ENCODE measurements at places on chromosomes 2 and 18.

DNA sequence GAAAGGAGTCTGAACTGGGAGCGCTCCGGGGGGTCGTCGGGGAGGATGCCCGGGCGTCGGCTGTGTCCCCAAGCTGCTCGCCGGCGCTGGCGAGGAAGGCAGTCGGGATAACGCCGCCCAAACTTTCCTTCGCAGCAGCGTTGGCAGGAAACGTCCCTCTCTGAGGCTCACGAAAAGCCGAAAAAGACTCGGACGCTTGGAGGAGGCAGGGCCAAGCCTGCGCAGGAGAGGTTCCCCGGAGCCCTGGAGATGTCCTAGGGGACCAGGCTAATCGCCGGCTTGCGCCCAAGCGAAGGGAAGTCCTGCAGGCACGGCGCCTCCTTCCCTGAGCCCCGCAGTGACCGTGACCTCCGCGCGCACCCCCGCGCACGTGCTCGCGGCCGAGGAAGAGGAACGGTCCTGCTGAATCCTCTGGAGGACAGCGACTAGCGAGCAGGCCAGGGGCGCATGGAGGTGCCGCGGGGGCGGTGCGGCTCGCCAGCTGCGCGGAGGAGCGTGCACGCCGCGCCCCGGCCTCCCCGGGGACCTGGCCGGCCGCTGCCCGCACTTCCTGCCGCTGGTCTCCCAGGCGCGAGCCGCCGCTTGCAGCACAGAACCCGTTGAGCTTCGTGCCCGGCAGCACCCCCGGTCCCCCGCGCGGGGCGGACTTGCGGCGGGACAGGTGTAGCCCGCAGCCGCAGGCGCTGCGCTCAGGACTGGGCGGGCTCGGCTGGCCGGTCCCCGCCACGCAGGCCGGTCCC, at the start of gene SH3RF3:
Gene SH3RF3 (plus strand): TSS at position 590 of the 740 bp plus-strand sequence.
- DNase-seq = no peak

- DNase-seq = no peak
These were observed 20.3 kb upstream of the RBBP8 start for GRCh38 chr18:22912835-22913234.

DNA sequence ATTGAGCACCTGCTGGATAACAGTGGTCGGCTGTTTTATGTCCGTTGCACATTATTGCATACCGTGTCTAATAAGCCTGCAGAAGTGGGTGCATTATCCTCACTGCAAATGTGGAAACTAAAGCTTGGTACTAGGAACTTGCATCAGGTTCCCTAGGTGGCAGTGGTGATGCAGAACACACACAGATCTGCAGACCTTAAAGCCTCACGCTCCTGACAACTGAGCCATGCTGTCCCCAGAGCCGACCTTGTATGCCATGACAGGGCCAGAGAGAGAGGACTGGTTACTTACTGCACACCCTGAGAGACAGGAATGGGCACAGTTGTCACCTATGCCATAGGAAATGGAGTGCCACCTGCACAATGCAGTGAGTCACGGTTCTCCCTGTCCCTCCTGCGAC, 151.8 kb downstream of the SH3RF3 start:
- no peak for DNase-seq

- no peak for DNase-seq
These were observed 126.4 kb downstream of the TXNL1 start for GRCh38 chr18:56511996-56512395.

DNA sequence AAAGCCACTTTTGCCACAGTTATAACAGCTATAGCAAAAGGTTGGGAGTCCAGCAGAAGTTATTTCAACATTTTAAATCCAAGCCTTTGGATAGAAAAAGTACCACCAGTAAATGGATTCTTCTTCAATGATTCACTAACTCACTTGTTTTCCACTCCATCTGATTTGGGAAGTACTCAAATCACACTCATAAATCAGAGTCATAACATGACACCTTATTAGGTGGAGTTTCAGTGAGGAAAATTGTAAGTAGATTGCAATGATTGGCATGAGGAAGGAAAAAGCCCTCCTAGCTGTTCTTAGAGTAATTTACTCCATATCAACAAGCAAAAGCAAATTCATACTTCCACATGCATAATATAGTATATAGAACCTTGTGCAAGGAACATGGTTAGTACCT, 132.9 kb downstream of the NR4A2 start:
- no peak for DNase-seq

DNA sequence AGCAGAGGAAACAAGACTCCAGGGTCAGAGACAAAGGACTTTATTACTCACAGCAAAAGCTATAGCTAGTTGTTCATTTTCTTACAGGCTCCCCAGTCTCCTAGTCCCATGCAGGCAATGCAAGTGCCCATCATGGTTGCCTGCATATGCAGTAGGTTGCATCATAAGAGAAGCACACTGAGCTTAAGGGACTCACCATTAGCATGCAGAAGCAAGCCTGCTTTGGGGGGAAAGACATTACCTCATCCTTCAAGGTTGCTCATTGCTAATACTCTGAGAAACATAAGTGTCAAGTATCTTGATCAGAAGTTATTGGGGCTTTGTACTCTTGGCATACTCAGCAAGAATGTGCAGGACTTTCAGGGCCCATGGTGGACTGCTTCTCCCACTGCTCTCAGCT, 114.6 kb upstream of the CCDC68 start:
- no peak for DNase-seq

DNA sequence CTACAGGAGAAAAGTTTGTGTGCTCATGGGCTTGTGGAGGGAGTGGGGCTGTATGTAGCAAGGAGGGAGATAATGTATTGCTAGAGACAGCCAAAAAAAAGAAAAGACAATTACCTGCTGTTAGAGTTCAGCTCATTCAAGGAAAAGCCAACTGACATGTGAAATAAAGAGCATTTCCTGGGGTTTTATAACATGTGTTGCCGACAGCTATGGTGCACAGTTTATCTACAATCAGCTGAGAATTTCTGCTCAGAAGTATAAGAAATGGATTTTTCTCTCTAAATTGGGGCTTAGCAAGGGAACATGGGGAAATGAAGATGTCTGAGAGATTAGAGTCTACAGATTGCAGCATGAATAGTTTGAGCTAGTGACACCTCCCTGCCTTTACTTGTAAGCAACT, 674.1 kb downstream of the SUCLG1 start:
- DNase-seq = no peak

- DNase-seq = no peak
These were observed 21.5 kb downstream of the NAB1 start for GRCh38 chr2:190670182-190670946.

GRCh38 chr2:232728785-232729184, 31.7 kb downstream of the GIGYF2 start:
- DNase-seq = no peak

DNA sequence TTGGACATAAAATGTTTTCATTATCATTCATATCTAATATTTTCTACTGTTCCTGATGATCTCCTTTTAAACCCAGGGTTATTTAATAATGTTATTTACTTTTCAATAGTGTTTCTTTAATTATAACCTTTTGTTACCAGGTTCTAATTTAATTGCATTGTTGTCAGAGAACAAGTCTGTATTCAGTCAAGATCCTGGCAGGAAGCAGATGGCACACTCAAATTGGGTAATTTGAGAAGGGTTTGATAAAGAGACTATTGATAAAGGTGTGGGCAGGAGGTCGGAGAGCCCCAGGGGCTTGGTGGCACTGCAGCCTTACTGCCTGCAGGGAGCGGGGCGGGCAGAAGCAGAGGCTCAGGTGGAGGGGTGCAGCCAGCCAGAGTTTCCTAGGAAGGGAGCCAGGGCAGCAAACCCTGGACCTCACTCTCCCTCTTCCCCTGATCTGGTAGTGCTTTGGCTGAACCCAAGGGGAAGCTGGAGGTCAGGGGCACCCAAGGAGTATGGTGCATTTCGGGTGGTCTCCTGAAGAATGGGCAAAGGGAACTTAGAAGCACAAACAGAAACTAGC, 2.3 kb upstream of the KIF1A start:
- DNase-seq = no peak

DNA sequence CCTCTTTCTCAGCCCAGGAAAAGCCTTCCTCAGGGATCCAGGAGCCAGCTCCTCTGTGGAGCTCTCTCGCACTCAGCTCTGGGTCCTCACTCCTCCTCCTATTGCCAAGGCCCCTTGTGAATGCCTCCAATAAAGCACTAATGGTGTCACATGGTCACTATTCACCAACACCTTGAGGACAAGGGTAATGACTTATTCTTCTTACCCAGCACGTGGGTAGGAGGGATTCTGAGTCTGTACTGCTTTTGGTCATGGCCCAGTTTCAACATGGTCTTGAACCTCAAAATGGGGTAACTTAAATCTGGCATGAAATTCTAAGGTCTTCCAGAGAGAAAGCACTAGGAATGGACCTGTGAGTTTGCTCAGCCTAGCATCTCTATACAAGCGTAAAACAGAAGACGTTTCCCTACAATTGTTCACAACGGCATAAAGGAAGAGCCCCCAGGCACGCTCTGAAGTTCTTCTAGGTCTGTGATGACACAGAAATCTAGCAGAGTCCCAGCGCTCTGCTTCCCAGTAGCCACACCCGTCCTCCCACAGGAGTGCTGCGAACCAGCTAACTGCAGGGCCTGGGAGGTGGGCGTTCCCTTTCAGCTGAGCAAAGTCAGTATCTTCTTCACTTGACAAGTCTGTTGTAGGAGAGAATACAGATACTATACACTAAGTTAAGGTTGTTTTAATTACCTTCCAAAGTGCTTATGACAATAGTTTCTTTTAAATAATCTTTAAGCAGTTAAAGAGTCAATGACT, 14.6 kb upstream of the KIDINS220 start:
- no peak for DNase-seq

DNA sequence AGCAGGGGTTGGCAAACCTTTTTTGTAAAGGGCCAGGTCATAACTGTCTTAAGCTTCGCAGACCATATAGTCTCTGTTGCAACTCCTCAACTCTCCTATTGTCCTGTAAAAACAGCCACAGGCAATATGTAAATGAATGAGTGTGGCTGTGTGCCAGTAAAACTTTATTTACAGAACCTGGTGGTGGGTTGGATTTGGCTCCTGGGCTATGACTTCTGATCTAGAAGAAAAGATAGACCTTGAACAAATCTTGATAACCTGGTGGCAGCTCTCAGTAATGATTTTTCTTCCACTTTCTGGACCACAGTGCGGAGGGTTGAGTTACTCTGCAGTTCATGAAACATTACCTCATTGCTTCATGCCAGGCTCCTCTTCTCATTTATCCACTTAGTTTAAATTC, 139.3 kb downstream of the MYCN start:
- no peak for DNase-seq

DNA sequence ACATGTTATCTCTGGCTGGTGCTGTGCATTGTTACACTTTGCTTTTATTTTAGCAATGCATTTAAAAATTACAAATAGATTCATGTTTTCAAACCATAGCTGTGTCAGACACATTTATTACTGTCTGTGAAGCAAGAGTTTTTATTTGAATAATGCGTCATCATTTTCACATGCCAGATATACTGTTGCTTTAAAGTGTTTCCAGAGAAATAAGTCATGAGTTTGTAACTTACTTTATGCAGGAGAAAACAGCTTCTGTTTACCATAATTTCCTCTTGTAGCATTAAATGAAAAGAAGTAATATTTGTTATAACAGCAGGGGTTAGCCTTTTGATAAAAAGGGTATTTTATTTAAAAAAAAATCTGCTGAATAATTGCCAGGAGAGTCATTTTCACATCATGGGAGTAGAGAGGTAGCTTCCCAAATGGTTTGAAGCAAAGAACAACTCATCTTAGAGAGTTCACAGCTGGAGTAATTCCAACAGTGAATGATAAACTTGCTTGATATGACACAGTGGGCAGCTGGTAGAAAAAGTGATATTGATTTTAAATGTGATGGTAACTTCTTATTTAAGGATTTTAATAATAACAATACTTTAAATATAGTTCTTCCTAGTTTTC, 1274.5 kb upstream of the CRIM1 start:
- no peak for DNase-seq

DNA sequence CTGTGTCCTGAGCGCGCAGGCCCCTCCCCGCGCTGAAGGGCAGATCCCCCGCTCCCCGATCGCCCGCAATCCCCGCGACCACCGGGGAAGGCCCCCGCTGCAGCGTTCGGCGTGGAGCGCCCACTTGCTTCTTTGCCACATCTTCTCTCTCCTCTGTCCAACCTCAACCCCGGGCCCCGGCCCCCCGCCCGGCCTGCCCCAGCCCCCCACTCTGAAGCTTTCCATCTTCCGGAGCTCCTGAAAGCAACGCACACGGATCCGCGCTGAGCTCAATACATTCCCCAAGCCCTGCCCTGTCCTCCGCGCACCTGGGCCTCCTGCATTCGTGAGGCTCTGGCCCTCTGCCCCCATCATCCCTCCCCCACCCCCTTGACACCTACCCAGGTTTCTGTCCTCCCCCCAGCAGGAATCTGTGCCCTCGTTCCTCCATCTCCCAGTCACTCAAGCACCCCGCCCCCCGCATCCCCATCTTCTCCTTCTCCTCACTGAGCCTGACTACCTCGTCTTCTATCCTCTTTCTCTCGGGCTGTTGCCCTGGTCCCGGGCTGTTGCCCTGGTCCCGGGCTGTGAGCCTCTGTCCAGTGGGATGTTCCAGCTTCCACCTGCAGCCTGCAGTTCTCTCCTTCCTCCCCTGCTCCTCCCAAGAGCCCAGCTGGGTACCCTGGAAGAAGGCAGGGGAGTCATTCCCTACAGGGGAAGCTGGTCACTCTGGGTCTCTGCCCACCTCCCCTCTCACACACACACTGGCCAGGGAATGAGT, 7.8 kb downstream of the SPEG start:
- DNase-seq = no peak

DNA sequence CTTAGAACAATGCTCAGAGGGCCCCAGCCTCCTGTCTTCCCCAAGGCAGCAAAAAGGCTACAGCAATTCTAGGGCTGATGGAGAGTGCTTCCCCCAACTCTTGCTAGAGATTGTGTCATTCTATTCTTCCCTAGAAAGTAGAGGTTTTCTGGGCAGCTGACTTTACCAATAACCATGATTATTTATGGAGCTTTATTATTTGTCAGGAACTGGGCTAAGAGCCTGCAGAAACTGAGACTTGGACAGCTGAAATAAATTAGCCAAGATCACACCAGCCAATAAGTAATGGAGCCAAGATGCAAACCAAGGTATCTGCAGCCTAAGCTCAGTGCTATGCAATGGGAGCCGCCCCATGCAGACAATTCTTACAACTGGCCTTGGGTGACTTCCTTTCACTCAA, 84.8 kb downstream of the CCBE1 start:
- DNase-seq = no peak

DNA sequence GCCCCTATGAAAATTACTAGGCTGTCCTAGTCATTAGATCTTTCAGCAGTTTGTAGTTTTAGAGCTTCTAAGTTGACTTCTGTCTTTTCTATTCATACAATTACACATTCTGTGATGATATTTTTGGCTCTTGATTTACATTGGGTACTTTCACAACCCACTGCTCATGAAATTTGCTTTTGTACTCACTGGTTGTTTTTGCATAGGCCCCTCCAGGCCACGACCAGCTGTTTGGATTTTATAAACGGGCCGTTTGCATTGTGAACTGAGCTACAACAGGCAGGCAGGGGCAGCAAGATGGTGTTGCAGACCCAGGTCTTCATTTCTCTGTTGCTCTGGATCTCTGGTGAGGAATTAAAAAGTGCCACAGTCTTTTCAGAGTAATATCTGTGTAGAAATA, 193.8 kb downstream of the RPIA start:
- no peak for DNase-seq

Measured in CMK (cell line).